ENCODE measurements at places on chromosomes 13 and 19.

DNA sequence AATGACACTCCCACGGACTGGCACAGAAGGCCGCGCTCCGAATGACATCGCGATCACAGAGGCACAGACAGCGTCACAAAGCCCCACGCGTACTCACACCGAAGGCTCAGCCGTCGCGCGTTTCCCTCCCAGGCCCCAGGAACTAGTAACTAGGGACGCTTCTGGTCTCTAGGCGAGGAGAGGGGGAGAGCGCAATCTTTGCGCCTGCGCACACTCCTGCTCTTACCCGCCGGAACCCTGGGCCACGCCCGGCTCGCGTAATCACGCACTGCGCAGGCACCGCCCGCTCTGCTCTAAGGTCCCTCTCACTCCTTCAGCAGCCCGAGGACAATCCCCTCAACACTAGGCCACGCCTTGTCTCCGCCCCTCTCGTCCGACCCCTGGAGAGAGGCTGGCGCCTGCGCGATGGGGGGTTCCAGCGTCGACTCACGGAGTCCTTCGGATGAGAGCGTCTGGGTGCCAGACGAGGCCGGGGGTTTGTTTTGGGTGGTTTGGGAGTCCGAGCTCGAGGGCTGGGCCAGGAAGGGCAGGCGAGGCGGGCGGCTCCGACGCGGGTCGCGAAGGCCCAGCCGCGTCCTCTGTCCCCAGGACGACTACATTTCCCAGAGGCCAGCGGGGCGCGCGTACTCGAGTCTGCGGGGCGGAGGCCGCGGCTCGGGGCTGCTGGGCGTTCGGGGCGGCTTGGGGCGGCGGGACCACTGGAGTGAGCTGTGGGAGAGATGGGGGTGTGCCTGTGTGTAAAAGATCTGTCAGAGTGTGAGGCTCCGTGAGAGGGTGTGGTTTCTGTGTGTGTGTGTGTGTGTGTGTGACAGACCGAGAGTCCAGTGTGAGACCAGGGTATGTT is at the start of gene ZNF471:
Gene ZNF471, plus strand, starts transcription at position 410 of the 844 bp plus-strand sequence. CDS start 3,717 bp downstream, outside the sequence.
- DNase-seq: peak; percentile 94

- DNase-seq: no peak
These were observed 26.5 kb downstream of the UBA2 start for GRCh38 chr19:34454685-34455084.

DNA sequence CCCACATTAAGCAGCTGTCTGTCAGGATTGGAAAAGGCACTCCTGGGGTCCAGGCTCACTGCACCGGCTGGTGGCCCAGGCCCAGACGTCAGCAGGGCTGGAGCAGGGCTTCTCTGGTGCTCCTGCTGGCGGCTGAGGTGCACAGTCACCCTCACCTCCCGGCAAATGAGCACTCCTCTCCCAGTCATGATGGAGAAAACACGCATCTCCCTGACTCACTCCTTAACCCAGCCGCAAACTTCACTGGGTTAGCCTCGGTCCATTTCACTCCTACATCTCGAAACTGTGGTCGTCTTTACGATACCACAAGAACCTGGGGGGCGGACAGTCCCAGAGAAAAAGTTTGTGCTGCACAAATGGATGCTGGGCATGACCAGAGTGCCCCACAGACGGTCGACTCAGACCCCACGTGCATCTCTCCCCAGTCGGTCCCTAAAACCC is 3.3 kb upstream of the RASA3 start:
- DNase-seq: no peak

DNA sequence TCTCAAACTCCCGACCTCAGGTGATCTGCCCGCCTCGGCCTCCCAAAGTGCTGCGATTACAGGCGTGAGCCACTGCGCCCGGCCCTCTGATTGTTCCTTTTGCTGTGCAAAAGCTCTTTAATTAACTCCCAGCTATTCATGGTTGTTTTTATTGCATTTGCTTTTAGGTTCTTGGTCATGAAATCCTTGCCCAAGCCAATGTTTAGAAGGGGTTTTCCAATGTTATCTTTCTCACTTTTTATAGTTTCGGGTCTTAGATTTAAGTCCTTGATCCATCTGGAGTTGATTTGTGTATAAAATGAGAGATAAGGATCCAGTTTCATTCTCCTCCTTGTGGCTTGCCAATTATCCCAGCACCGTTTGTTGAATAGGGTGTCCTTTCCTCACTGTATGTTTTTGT is 19.2 kb upstream of the GRTP1 start:
- DNase-seq: peak; percentile 15

- DNase-seq: no peak
These were observed 219.0 kb downstream of the MZT1 start for GRCh38 chr13:72508392-72508791.

DNA sequence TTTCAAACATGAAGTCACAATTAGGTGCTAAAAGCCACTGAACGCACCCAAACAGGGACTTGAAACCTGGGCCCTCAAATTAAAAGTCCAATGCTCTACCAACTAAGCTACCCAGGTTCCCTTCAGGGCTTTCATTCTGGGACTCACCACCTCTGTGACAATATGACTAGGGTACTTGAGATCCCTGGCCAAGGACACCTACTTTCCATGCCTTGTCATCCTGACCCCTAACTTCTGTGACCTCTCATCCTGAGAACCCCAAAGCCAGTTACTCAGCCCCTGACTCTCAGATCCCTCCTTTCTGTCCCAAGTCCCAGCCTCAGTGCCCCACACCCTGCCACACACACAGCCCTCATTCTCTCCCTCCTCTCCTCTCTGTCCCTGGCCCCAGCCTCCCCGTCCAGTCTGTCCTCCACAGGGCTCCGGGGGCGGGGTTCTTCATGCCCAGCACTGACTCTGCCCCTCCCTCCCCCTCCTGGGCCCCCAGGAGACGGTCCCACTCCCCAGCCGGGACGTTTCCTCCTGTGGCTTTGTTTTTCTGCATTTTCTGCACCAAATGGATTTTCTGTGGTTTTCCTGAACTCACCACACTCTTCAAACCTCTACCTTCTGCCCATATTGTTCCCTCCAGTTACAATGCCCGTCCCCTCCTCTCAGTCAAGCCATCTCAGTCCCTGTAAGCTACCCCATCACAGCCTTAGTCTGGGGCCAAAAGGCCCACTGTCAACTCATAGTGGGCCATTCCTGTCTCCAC is 7.0 kb downstream of the RCN3 start:
- no peak for DNase-seq

GRCh38 chr19:47124937-47125668 is 5.5 kb upstream of the SAE1 start:
- DNase-seq: no peak

DNA sequence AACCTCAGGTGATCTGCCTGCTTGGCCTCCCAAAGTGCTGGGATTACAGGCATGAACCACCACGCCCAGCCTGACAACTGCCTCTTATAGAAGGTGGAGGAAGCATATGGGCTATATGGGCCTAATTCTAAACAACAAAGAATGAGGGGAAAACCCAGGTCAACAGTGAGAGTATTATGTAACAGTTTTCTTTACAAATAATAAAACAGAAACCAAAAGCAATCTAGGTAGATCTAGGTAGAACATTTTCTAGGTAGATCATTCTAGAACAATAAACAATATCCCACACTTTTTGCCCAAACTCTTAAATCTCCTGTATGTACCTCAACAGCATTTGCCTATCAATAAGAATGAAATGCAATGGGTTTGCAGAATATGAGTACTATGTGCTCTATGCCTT is 267.4 kb downstream of the ABCC4 start:
- DNase-seq: no peak

DNA sequence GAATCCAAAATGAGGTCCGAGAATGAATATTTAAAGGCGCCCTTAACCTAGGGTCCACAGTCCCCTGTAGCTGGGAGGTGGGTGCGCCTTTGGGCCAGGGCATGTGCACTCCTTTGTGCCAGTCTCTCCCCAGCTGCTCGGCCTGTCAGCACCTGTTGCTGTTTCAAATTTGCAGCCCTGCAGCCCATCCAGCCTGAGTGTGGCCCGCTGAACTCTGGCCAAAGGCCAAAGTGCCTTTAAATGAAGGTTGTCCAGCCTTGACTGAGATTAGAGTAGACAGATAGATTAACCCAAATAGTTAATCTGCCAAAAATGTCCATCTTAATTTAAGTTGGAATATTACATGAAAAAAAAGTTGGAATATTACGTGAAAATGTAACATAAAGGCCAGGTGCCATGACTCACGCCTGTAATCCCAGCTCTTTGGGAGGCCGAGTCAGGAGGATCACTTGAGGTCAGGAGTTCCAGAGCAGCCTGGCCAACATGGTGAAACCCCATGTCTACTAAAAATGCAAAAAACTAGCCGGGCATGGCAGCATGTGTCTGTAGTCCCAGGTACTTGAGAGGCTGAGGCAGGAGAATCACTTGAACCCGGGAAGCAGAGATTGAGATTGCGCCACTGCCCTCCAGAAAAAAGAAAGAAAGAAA is 25.3 kb downstream of the TPT1 start:
- no peak for DNase-seq

DNA sequence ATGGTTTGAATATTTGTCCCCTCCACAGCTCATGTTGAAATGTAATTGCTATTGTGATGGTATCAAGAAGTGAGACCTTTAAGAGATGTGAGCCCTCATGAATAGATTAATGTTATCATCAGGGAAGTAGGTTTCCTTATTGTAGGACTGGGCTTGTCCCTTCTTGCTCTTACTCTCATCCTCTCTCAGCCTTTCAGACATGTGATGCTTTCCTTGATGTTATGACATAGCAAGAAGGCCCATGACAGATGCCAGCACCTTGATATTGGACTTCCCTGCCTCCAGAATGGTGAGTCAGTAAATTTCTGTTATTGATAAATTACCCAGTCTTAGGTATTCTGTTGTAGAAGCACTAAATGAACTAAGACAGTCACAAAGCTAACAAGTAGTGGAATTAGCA is 5.7 kb upstream of the ZMYM2 start:
- DNase-seq: no peak

- no peak for DNase-seq
These were observed 8.3 kb downstream of the ARHGEF18 start for GRCh38 chr19:7356899-7357627.

GRCh38 chr19:3708207-3708931 is at the start of gene TJP3:
TJP3 (plus strand) TSS chr19:3708384; CDS start chr19:3728433, 20,049 bp downstream.
- no peak for DNase-seq

- no peak for DNase-seq
These were observed 3.9 kb downstream of the CD209 start for GRCh38 chr19:7743425-7743841.

- DNase-seq: no peak
These were observed 193.6 kb downstream of the KCNRG start for GRCh38 chr13:50208826-50209335.

GRCh38 chr13:101306773-101307172 is 109.5 kb downstream of the NALCN start:
- DNase-seq: no peak

DNA sequence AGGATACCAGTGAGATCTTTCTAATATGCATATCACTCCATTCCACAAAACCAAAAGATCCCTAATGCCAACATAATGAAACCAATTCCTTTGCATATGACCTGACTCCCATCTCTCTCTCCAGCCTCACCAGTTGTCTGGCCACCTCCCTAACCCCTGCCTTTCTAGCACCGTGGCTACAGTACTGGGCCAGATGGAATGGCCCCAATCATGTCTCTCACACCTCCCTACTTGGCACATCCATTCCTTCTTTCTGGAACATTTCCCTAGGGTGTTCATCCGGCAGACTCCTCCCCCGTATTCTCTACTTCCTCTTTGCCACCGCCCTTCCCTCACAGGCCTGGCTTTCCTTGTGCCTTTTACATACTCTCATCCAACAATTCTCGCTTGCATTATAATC is 62.0 kb downstream of the GPALPP1 start:
- DNase-seq: no peak

DNA sequence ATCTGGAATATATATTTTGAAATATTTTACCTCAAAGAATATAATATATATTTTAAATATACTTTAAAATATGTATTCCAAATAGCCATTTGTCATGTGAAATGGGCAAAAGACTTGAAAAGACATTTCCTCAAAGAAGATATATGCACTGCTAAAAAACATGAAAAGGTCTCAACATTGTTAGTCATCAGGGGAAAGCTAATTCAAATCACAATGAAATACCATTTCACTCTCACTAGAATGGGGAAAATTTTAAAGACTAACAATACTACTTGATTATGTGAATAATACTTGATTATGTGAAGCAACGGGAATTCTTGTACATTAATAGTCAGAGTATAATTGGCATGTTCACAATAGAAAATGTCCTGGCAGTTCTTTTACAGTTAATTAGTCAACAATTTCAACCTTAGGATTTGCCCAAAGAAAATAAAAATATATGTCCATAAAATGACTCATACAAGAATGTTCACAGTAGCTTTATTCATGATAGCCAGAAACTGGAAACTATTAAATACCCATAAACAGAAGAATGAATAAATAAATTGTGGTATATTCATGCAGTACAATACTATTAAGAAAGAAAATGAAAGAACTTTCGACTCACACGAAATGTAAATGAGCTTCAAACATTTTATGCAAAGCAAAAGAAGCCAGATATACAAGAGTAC is 6.8 kb upstream of the KBTBD6 start:
- DNase-seq: no peak

- DNase-seq: no peak
These were observed 428.5 kb downstream of the IRS2 start for GRCh38 chr13:109357751-109358471.

DNA sequence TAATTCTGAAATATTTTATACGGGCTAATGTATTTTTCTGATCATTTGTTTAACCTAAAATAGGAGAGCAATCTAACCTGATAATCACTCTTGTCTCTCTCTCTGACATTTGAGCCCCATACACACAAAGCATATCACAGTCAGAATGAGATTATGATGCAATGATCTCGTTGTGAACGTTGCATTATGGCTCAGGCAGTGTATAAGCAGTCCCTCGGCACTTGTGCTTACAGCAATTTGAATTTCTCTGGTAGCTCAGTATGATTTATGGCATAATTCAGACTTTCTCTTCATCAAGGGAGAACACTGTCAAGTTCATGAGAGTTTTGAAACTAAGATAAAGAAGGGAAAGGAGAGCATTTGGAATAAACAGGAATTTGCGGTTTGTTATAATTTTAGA is 256.1 kb downstream of the DACH1 start:
- no peak for DNase-seq

DNA sequence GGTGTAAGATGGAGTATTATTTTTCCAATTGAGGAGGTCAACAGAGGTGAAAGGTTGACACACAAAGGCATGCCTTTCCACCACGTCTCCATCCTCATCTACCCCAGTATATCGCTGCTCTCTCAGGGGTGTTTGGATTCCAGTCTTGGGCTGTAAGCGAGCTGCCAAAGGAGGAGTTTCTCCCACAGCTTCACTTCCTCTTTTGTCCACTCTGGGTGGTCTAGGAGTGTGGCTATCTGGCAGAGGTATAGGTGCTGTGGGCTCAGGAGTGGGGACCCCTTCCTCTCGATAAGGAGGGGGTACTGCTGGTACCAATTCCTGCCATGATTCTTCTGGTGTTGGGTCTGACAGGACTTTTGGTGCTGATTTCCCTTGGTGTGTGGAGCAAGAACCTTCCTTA is 39.4 kb downstream of the ZNF846 start:
- no peak for DNase-seq

Measured in ascending aorta (tissue), 2 donors.